ENCODE measurements at places on chromosomes 2 and 18. TPM values are rescaled to one million over a fixed set of nuclear protein-coding genes. Genes with fewer than 3 reads are reported as not detected.

DNA sequence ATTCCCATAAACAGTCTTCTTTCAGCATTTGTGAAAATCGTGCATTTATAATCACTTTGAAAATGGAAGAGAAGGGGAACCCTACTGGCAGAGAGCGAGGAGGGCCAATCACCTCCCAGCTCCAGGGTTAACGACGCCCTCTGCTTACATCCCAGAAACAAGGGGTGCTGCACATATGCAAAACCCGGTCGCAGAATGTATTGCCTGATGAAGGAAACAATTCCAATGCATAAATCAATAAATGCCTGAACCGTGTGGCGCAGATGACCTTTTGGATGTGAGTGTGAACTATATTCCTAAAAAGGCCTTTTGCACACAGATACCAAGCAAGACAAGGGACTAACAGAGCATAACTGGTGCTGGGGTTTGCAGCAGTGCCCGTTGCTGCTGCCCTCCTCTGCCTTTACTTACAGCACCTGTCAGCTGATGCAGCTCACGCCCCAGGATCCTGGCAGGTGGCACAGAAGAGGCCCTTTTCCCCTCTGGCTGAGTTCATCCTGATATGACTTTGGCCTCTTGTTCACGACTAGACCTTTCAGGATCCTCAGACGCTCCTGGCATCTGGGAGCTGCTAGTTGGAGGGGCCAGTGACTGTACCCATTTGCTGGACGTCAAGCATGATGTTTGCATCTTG lies 67.8 kb downstream of the MYT1L start:
- H3K4me3 ChIP-seq: no peak overlapping the region
- no peak for DNase-seq
- no peak overlapping the region for H3K27ac ChIP-seq

DNA sequence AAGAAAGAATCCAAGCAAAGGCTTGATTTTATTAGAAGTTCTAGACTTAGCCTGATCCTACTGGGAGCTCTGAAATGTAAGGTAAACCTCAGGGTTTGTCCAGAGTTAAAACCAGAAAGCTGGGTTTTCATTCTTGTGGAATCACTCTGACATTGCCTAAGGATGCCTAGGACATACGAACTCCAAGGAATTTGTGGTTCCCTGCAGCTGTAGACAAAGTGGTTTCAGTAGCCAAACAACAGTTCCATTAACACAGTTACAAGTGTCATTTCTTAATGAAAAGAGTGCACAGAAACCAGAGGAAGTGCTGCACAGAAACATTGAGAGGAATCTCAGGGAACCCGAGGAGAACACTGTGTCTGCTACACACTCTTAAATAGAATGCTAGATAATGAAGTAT lies 221.4 kb upstream of the ST6GAL2 start:
- no peak for DNase-seq
- H3K27ac ChIP-seq: no peak overlapping the region
- H3K4me3 ChIP-seq: no peak overlapping the region
- no peaks in the 10 kb centered on the region for H3K36me3 ChIP-seq

DNA sequence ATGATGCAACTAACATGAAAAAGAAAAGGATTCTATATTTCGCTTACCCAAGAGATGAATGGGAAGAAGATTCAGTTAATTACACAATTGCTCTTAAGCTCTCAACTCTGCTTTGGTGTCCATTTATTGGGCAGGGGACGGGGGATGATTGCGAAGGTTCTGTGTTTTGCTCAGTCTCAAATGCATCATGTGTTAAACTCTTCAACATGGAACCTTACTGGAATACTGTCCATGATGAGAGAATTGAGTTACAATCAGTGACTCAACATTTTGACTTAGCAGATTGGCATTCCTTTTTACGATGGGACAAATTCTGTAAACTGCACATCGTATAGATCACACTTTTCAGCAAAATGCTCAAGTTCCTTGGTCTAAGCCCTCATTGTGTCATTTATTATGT lies 135.6 kb downstream of the RBMS1 start:
- H3K4me3 ChIP-seq: no peak overlapping the region
- H3K27ac ChIP-seq: no peak overlapping the region
- DNase-seq: no peak
- H3K36me3 ChIP-seq: no peaks in the 10 kb centered on the region
- H3K4me1 ChIP-seq: no peaks in the 10 kb centered on the region

The ZNG1B gene
- polyA plus RNA-seq: 127 TPM

The SCG2 gene
- not detected for polyA plus RNA-seq

DNA sequence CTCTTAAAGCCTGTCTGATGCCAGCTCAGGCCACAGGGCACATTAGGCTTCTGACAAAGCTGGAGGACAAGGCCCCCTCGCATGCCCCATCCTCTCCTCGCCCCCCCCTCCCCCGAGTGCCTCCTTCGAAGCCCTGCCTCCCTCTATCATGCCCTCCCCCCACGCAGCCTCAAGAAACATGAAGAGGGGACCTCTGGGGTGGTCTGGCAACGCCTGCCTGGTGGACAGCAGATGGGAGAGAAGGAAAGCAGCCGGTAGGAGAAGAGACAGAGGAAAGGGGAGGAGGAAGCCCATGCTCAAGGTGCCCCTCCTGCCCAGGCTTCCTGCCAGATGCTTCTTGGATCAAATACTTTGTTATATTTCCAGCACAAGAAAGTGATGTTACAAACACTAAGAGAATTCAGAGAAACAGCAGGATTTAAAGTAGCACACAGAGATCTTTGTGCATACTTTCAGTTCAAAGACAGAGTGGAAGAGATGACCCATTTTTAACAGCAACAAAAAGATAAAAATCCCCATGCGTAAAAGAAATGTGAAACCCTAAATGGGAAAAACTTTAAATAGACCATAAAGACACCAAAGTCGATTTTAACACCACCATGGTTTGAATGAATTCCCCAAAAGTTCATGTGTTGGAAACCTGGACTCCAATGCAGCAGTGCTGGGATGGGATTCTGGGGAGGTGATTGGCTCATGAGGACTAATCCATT lies 19.0 kb downstream of the BOK start:
- no peaks in the 10 kb centered on the region for H3K4me1 ChIP-seq
- no peak overlapping the region for H3K27ac ChIP-seq
- no peak for DNase-seq
- H3K36me3 ChIP-seq: peaks cover 3% of the 10 kb centered on the region

GRCh38 chr18:60577457-60577856 lies 204.9 kb upstream of the MC4R start:
- H3K4me1 ChIP-seq: no peaks in the 10 kb centered on the region
- H3K36me3 ChIP-seq: no peaks in the 10 kb centered on the region
- H3K27ac ChIP-seq: no peak overlapping the region
- DNase-seq: no peak
- H3K4me3 ChIP-seq: no peak overlapping the region

GRCh38 chr2:144154205-144154604 lies 365.7 kb downstream of the ZEB2 start:
- H3K4me1 ChIP-seq: no peaks in the 10 kb centered on the region
- H3K36me3 ChIP-seq: no peaks in the 10 kb centered on the region
- H3K4me3 ChIP-seq: no peak overlapping the region
- no peaks in the 10 kb centered on the region for H3K27me3 ChIP-seq
- DNase-seq: no peak

DNA sequence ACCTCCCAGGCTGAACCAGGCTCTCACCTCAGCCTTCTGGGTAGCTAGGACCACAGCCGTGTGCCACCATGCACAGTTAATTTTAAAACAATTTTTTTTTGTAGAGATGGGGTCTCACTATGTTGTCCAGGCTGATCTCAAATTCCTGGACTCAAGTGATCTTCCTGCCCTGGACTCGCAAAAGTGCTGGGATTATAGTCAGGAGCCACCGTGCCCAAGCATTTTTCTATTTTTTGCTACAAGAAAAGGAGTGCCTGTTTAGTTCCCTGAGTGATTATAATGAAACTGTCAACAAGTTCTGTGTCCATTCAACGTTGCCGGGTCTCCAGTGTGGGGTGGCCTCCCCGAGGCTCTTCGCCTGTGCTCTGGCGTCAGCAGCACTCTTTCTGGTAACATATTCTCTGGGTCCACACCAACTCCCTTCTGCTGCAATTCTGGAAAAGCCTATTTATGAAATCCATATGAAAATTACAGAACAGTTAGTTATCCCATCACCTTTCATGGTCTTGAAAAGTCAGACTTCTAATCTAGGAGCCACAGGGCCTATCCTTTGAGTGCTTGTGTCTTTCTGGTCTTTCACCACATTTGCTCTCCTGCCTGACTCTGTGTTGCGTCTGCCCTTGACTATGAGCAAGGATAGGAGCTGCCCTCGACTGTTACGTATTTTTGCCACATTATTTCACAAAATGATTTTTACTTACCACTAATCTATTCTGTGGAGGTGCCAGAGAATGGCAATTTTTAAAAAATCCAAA lies 172.7 kb downstream of the SOCS6 start:
- H3K27ac ChIP-seq: no peak overlapping the region
- no peak for DNase-seq
- H3K27me3 ChIP-seq: no peaks in the 10 kb centered on the region
- H3K4me1 ChIP-seq: no peaks in the 10 kb centered on the region
- H3K36me3 ChIP-seq: no peaks in the 10 kb centered on the region
- no peak overlapping the region for H3K4me3 ChIP-seq

- no peaks in the 10 kb centered on the region for H3K4me1 ChIP-seq
- H3K27ac ChIP-seq: no peak overlapping the region
- H3K4me3 ChIP-seq: no peak overlapping the region
- no peaks in the 10 kb centered on the region for H3K27me3 ChIP-seq
- DNase-seq: no peak
Observed at GRCh38 chr2:179790235-179791217, 70.9 kb downstream of the ZNF385B start.

The ALLC gene
- not detected for polyA plus RNA-seq

The POTEI gene
- 0.03 TPM for polyA plus RNA-seq

The NTSR2 gene
- not detected for polyA plus RNA-seq

GRCh38 chr2:215817046-215817445 lies 196.3 kb downstream of the MREG start:
- no peaks in the 10 kb centered on the region for H3K36me3 ChIP-seq
- peaks cover 8% of the 10 kb centered on the region for H3K4me1 ChIP-seq
- no peaks in the 10 kb centered on the region for H3K27me3 ChIP-seq
- no peak overlapping the region for H3K27ac ChIP-seq
- no peak overlapping the region for H3K4me3 ChIP-seq
- DNase-seq: no peak

GRCh38 chr2:154912215-154912614 lies 213.7 kb downstream of the KCNJ3 start:
- no peak overlapping the region for H3K4me3 ChIP-seq
- H3K4me1 ChIP-seq: no peaks in the 10 kb centered on the region
- no peak overlapping the region for H3K27ac ChIP-seq

DNA sequence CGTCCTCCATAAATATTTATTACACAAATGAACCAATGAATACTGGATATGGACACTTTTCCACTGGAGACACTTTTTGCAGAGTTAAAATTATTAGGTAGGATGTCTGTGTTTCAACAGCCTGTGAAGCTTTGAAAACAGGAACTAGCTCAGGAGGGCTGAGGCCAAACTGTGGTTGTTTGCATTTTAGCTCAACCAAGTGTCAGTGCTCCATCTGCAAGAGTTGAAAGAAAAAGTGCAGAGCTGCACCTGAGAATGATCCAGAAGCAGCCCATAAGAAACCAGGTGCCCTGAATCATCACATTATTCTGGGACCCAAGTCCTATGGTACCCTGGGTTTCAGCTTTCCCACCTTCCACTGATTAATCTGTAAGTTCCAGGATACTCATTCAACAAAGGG lies 180.4 kb downstream of the TRIB2 start:
- no peak for DNase-seq
- no peak overlapping the region for H3K27ac ChIP-seq

GRCh38 chr2:149597668-149598326 lies 10.2 kb upstream of the MMADHC start:
- no peaks in the 10 kb centered on the region for H3K36me3 ChIP-seq
- 0 out of 2 replicates have a peak, but pooled peaks cover 4% of the 10 kb centered on the region for H3K4me1 ChIP-seq
- DNase-seq: peak; percentile 57
- H3K4me3 ChIP-seq: no peak overlapping the region
- no peak overlapping the region for H3K27ac ChIP-seq

DNA sequence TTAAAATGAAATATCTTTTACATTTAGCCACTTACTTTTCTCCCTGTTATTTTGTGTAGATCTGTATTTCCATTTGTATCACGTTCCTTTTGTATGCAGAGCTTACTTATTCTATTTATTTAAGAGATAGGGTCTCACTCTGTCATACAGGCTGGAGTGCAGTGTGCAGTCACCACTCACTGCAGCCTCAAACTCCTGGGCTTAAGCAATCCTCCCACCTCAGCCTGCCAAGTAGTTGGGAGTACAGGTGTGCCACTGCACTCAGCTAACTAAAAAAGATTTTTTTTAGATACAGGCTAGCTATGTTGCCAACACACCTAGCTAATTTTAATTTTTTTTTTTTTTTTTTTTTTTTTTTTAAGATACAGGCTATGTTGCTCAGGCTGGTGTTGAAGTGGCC lies 10.9 kb downstream of the PTPN18 start:
- H3K27me3 ChIP-seq: no peaks in the 10 kb centered on the region
- DNase-seq: no peak
- H3K36me3 ChIP-seq: no peaks in the 10 kb centered on the region
- H3K4me1 ChIP-seq: peaks cover 16% of the 10 kb centered on the region

The DSG2 gene
- polyA plus RNA-seq: 25.2 TPM

DNA sequence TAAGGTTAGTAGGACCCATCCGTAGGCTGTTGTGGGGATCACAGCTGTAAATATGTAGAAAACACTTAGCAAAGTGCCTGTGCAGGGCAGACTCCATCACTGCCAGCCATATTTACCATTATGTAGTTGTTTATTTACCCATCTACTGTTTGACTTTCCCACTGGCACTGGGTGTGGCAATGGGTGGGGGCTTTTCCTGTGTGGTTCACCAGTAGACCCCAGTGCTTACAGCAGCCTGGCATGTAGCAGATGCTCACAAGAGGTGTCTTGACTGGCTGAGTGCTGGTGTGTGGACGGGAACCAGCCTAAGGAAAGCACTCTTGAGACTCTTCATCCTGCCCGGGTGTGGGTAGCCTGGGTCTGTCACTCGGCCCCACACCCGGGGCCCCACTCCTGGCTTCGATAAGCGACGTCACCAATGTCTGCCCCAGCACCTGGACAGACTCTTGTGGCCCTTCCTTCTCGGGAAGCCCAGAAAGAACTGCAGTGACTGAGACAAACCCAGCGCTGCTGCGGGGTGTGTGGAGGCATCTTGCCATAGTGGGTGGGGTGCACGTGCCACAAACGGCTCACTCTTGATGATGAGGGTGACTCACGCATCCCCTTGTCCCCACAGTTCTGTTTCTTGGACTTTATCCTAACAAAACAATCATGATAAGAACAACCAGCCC lies 78.3 kb downstream of the HDAC4 start:
- H3K27me3 ChIP-seq: no peaks in the 10 kb centered on the region
- no peak for DNase-seq
- H3K4me3 ChIP-seq: no peak overlapping the region
- H3K4me1 ChIP-seq: peaks cover 11% of the 10 kb centered on the region
- H3K27ac ChIP-seq: no peak overlapping the region
- H3K36me3 ChIP-seq: no peaks in the 10 kb centered on the region

DNA sequence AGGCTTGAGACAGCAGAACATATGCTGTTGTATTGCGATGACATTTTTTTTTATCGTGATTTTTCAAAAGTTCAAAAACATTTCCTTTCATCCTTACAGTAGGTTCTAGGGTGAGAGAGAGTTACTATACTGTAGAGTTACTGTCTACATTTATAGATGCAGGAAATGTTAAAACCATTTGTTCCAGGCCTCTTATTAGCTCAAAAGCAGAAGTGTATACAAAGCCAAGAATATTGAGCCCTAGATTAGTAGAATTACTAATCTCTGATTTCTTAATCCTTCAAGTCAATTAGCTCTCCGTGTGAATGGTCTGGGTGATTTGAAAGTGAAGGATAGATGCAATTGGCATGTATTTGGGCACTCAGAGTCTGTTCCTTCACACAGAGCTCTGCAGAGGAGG lies 73.1 kb downstream of the MAPRE2 start:
- no peaks in the 10 kb centered on the region for H3K36me3 ChIP-seq
- H3K4me1 ChIP-seq: no peaks in the 10 kb centered on the region
- H3K27me3 ChIP-seq: no peaks in the 10 kb centered on the region
- no peak overlapping the region for H3K4me3 ChIP-seq
- no peak overlapping the region for H3K27ac ChIP-seq
